ENCODE measurements at places on chromosomes 16 and 17.

GRCh38 chr16:8649829-8650554 lies 24.4 kb upstream of the ABAT start:
- no peak for DNase-seq

DNA sequence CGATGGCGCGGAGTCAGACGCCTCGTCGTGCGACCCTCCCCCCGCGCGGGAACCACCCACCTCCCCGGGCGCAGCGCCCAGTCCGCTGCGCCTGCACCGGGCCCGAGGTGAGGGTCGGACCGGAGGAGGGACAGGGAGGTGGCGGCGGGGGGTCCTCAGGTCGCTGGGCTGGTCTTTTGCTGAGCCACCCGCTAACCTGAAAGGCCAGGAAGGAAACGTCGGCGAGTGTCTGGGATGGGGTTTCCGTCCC lies 4.9 kb downstream of the TBX2 start:
- no peak for DNase-seq

DNA sequence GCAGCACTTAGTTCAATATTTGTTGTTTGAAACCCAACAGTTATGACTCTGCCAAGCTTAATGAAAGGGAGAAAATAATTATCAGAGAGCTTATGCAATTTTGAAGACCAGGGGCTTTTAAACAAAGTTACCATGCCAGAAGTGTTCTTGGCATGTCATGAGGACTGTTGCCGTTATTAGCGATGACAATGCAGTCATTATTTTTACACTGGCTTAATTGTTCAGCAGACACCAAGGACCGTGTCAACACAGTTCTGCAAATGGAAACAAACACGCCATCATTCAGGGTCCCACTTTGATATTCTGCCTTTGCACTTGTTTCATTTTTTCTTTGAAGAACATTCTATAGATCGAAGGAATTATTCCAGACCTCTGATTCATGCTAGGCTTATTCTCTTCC lies 518.5 kb downstream of the CDH13 start:
- DNase-seq: no peak

DNA sequence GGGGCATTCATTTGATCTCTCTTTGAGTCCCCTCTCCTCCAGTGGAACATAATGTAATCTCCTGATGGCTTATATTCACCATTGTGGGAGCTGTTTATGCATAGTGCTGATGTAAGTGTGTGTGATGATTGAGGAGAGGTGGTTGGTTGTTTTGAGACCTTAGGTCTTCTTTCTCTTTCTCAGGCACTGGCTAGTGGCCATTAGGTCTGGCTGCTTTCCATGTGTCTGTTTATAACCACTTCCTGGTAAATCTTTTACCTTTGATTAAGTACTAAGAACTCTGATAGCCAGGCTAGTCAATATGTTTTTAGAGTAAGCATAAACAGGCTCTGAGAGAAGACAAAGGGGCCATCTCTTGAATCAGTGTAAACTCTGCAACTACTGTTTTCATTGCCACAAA lies 27.9 kb downstream of the VAT1L start:
- DNase-seq: no peak

GRCh38 chr16:56964243-56965148 lies 2.7 kb downstream of the CETP start:
- DNase-seq: peak; percentile 94

GRCh38 chr17:33233811-33234177 lies 59.3 kb downstream of the ASIC2 start:
- DNase-seq: no peak

DNA sequence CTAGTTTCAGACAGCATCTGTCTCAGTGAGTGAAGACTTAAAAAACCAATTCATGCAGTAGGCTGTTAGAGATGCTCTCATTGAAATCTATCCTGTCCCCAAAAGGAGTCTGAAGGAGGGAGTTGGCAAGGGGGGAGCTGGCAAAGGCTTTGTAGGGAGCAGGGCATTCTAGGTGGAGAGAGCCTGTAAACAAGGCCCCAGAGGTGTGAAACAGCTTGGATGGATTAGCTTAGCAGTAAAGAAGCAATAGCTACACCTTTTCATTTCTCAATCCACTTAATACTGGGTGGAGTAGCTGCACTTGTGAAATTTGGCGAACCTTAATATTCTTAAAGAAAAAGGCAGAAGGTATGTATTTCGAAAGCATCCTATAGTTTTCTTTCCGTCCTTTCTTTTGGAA lies 61.8 kb downstream of the KSR1 start:
- DNase-seq: no peak

DNA sequence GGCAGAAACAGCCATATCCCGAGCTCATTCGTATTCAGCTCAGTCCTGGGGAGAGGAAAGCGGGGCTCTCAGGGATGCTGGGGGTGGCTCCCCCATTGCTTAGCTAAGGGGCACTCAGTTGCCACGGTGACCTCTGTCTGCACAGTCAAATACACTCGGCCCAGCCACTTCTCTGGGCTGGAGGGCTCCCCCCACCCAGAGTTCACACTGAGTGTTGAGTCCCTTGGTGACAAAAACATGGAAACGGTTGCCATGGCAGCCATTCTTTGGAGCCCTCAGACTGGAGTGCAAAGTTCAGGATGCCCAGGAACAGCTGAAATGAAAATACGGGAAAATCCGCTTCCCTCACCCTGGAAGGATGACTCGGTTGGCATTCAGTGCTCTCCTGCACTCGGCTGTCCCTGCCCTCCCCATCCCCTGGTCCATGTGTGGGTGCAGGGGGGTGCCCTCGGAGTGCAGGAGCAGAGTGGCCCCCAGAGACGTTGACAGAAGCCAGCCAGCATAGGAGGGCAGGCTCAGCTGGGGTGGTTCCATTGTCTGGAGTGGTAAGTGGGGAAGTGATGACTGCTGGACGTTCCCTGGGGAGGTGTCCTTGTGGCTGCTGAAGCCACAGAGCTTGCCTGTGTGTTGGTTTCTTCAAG lies 216.5 kb downstream of the NTN1 start:
- DNase-seq: no peak

DNA sequence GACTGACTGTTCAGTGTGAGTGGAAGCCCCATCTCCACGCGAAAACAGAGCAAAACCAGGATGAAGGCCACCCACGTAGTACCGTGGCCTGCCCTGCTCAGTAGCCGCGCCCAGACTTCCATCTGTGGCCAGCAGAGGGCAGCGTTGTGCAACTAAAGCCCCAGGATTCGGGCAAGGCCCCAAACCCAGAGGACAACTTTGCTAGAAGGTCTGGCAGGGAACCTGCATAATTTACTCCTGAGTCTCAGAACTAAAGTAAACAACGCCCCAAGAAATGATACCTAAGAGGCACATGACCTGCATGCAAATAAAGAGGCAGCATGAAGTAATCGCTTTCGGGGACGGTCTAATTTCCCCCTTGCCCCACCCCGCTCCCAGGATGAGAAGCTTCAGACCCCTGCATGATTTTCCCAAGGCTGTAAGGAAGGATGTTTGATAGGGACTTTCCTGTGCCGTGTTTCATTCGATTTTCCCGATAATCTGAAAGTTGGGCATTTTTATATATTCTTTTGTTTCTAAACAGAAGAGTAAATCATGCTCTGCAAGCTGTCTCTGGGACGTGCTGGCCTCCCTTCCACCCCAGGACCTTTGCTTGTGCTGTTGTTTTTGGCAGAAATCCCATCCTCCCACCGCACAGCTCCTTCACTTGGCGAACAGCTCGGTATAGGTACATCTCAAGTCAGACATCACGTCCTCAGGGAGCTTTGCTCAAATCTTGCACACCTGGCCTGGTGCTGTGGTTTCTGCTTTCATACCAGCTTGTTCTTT lies 18.6 kb downstream of the HSBP1 start:
- peak; percentile 66 for DNase-seq

DNA sequence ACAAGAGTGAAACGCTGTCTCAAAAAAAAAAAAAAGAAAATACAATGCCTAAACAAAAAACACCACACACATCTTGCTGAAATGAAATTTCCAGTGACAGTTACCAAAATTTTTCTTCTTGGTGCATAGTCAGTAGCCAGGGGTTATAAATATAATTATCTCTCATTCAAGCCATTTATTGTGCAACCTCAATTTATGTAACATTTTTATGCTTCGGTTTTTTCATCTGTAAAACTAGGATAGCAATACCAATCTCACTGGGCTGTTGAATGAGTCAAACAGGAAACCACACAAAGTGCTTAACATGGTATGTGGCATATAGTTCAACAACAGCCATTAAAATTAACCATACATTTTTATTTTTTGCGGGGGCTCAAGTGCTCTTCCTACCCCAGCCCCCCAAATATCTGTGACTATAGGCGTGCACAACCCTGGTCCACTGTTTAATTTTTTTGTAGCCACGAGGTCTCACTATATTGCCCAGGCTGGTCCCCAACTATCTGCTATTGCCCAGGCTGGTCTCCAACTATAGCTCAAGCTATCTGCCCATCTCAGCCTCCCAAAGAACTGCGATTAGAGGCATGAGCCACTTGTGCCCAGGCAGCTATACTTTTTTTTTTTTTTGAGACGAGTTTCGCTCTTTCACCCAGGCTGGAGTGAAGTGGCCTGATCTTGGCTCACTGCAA lies 2.6 kb downstream of the COG4 start:
- no peak for DNase-seq

DNA sequence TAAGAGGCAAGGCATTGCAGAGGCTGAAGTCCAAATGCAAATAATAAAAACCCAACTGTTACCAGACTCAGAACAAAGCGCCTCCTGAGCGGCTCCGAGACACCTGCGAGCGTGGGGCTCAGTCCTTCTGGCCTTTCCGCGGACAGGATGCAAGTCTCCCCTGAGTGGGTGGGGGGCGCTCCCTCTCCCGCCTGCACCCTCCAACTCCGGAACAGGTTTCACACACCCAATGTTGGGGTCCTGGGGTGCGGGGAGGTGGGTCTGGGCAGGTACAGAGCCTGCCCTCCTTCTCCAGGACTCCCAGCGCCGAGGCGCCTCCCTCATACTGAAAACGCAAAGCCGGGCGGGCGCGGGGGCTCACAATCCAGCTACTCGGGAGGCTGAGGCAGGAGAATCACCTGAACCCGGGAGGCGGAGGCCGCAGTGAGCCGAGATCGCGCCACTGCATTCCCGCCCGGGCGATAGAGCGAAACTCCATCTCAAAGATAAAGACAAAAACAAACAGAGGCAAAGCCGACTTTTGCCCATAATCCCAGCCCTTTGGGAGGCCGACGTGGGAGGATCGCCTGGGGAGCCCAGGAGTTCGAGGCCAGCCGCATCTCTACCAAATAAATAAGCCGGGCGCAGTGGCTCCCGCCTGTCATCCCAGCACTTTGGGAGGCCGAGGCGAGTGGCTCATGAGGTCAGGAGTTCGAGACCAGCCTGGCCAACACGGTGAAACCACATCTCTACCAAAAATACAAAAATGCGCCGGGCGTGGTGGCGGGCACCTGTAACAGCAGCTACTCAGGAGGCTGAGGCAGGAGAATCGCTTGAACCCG lies 893 bp downstream of the GINS2 start:
- DNase-seq: no peak

Data from effector CD8-positive, alpha-beta T cell (primary cell).